ENCODE measurements at places on chromosomes 2 and 18.

DNA sequence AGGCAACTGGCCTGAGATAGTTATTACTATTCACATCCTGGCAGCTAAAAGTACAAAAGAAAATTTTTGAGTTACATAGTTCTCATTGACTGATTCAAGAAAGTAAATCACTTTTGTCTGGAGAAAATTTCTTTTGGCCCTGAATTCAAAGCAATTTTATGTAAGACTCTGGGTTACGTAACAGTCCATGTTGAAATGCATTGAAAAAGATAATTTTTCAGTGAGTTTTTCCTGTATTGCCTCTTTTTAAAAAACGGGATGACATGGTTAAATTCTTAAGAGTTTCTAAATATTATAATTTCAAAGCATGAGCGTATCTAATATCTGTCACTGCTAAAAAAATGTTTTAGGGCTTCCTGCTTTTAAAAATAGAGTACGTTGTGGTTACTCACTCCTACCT is 72.7 kb downstream of the ANKRD12 start:
- no peak for DNase-seq

GRCh38 chr18:5462227-5462626 is 81.6 kb downstream of the EPB41L3 start:
- no peak for DNase-seq

DNA sequence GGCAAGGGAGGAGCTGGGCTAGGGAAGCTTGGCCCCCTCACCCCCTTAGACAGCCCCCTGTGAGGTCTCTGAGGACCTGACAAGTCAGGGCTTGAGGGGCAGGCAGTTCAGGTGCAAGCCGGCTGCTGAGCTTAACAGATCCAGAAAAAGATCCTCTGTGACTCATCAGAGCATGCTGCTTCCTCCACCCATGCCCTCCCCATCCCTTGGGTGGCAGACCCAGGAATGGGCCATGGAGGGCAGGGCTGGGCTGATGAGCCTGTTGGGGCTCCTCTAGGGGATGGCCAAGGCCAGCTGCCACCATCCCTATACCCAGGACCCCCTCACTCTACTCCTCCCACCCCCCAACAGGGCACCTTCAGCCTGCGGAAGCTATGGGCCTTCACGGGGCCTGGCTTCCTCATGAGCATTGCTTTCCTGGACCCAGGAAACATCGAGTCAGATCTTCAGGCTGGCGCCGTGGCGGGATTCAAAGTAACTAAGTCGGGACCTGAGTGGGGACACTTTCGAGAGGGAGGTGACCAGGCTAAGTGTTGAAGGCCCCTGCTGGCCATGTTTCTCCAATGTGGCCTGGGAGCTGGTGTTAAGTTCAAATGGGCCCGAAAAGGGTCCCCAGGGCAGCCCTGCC is 1.9 kb downstream of the SLC11A1 start:
- DNase-seq = no peak

DNA sequence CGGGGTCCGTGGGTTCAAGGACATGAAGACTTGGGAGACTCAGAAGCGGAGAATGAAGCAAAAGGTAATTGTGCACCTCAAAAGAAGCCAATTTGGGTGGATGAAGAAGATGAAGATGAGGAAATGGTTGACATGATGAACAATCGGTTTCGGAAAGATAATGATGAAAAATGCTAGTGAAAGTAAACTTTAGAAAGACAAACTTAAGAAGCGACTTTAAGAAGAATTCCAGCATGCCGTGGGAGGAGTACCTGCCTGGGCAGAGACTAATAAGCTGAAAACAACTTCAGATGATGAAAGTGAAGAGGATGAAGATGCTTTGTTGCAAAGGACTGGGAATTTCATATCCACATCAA is 43.5 kb downstream of the PSTPIP2 start:
- no peak for DNase-seq

DNA sequence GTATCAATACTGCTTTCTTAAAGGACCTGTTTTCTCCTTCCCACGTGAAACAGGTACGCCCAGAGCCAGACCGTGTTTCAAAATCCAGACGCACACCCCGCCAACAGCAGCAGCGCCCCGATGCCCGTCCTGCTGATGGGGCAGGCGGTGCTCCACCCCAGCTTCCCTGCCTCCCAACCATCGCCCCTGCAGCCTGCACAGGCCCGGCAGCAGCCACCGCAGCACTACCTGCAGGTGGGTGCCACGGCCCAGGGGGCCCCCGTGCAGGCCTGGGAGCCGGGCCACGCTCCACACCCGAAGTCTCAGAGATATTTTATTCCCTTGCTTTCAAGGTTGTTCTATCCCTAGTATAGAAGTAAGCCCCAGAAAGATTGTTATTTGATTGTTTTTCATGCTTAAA is 8.8 kb upstream of the RPL31 start:
- no peak for DNase-seq

Measured in activated naive CD4-positive, alpha-beta T cell (primary cell).